ENCODE measurements at places on chromosomes 5 and 9.

DNA sequence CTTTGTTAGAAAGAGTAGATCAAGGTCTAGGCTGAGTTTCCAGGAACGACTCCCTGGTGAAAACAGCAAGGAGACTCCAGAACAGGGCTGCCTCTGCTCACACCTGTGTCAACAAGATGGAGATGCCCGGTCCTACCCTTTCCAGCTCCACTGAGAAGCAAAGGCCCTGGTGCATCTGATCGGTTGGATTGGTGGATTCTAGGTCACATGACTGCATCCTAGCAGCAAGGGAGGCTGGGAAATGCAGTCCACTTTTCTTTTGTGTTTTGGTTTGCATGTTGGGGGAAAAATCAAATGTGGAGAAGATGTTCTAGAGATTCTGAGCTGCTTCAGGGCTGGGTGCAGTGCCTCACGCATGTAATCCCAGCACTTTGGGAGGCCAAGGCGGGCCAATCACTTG is 82.0 kb upstream of the TRIO start:
- no peak for DNase-seq
- H3K4me1 ChIP-seq, result no peaks in the 10 kb centered on the region
- no peaks in the 10 kb centered on the region for H3K36me3 ChIP-seq
- H3K27me3 ChIP-seq, result no peaks in the 10 kb centered on the region

GRCh38 chr5:41447650-41448510 is 62.5 kb downstream of the PLCXD3 start:
- H3K4me3 ChIP-seq, result no peak overlapping the region

- H3K27me3 ChIP-seq, result no peaks in the 10 kb centered on the region
- no peaks in the 10 kb centered on the region for H3K4me1 ChIP-seq
- H3K27ac ChIP-seq, result no peak overlapping the region
- H3K36me3 ChIP-seq, result no peaks in the 10 kb centered on the region
- DNase-seq, result no peak
These were observed 127.1 kb downstream of the NMUR2 start for GRCh38 chr5:152277936-152278335.

- H3K27ac ChIP-seq, result no peak overlapping the region
- H3K36me3 ChIP-seq, result no peaks in the 10 kb centered on the region
- no peaks in the 10 kb centered on the region for H3K4me1 ChIP-seq
These were observed 8.4 kb upstream of the RGS3 start for GRCh38 chr9:113454914-113455761.

GRCh38 chr5:103393101-103393754 is 134.7 kb downstream of the MACIR start:
- no peaks in the 10 kb centered on the region for H3K27me3 ChIP-seq
- no peak for DNase-seq
- no peak overlapping the region for H3K4me3 ChIP-seq
- no peaks in the 10 kb centered on the region for H3K36me3 ChIP-seq
- H3K27ac ChIP-seq, result no peak overlapping the region
- no peaks in the 10 kb centered on the region for H3K4me1 ChIP-seq

GRCh38 chr5:172110260-172110815 is 77.7 kb downstream of the STK10 start:
- H3K27me3 ChIP-seq, result no peaks in the 10 kb centered on the region
- peak overlapping the region; percentile 89 for H3K27ac ChIP-seq
- H3K4me1 ChIP-seq, result peaks cover 87% of the 10 kb centered on the region
- H3K4me3 ChIP-seq, result peak overlapping the region; percentile 1
- H3K36me3 ChIP-seq, result peaks cover 35% of the 10 kb centered on the region

DNA sequence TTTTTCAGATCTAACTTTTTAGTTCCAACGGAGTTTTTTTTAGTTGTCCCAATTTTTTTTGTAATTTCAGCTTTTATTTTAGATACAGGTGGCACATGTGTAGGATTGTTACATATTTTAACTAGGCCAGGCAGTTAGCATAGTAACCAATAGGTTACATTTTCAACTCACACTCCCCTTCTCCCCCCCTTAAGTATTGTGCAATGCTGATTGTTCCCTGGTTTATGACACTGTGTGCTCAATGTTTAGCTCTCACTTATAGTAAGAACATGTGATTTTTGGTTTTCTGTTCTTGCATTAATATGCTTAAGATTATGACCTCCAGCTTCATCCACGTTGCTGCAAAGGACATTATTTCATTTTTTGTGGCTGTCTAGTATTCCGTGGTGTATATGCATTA is 503.2 kb downstream of the CDH9 start:
- no peaks in the 10 kb centered on the region for H3K36me3 ChIP-seq
- no peak overlapping the region for H3K4me3 ChIP-seq
- H3K27ac ChIP-seq, result no peak overlapping the region

DNA sequence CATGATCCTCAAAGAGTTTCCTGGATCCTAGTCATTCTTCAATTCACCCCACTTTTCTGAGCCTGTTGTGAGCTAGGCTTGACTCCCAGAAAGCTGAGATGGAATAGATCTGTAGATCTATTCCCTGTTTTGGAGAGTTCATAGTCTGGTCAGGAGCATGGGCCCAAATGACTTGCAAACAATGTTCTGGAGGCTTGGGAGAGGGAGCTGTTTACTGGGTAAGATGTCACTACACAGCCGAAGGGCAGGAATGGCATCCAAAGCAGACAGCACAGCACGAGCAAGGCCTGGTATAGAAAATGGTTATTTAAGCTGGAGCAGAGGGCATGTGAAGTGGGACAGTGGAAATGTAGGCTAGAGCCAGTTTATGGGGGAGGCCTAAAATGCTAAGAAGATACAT is 152.5 kb upstream of the ALDH1B1 start:
- no peak overlapping the region for H3K4me3 ChIP-seq
- no peaks in the 10 kb centered on the region for H3K4me1 ChIP-seq
- DNase-seq, result no peak
- H3K27me3 ChIP-seq, result no peaks in the 10 kb centered on the region
- no peak overlapping the region for H3K27ac ChIP-seq

DNA sequence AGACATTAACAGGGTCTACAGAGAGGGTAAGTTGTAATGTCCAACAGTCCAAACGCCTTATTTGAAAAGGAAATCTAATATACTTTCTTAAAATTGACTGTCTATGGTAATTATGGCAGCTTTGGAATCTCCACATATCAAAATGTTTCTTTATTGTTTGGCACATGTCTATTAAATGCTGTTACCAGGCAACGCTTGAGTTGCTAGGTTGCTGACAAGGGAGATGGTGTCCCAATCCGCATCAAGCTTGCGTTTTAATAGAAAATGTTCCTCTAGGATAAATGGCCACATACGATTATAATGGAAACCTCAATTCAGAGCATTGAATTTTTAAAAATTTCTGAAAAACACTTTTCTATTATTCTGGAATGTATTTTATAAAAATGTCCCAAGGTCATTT is 9.2 kb downstream of the ANXA1 start:
- peaks cover 85% of the 10 kb centered on the region for H3K36me3 ChIP-seq
- peaks cover 8% of the 10 kb centered on the region for H3K4me1 ChIP-seq
- H3K27me3 ChIP-seq, result no peaks in the 10 kb centered on the region
- H3K4me3 ChIP-seq, result no peak overlapping the region
- no peak for DNase-seq
- no peak overlapping the region for H3K27ac ChIP-seq

DNA sequence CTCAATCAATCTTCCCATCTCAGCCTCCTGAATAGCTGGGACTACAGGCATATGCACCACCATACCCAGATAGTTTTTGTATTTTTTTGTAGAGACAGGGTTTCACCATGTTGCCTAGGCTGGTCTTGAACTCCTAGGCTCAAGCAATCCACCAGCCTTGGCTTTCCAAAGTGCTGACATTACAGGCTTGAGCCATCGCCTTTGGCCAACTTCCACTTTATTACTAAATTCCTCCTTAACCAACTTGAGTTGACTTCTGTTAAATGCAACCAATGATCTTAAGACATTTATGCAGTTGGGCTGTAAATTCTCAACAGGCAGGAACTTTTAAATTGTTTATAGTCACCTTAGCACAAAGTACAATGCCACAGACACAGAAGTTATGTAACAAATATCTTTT is 2.8 kb downstream of the LARS1 start:
- H3K36me3 ChIP-seq, result peaks cover 10% of the 10 kb centered on the region
- no peaks in the 10 kb centered on the region for H3K27me3 ChIP-seq
- no peak for DNase-seq
- H3K4me1 ChIP-seq, result peaks cover 20% of the 10 kb centered on the region

GRCh38 chr5:154220625-154221024 is 30.1 kb downstream of the GALNT10 start:
- H3K4me1 ChIP-seq, result peaks cover 17% of the 10 kb centered on the region

GRCh38 chr5:167389537-167389936 is 901.9 kb upstream of the WWC1 start:
- H3K36me3 ChIP-seq, result no peaks in the 10 kb centered on the region
- H3K27me3 ChIP-seq, result no peaks in the 10 kb centered on the region
- no peak overlapping the region for H3K4me3 ChIP-seq
- H3K4me1 ChIP-seq, result no peaks in the 10 kb centered on the region
- no peak overlapping the region for H3K27ac ChIP-seq
- DNase-seq, result no peak

DNA sequence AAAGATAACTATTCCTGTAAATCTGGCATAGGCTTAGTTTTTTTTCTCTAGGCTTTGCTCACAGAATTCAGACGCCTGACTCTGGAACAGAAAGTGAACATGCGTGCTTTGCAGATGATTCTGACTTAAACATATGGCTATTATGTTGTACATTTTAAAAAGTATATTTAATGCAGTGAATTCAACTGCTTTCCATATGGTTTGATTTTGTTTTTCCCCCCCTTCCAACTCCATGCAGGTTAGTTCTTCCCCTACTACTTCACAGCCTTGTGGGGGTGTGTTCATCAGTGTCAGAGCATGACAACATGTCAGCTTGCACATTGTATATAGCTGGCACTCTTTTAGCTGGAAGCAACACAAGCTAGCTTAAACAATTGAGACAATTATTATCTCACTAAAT is 226.8 kb downstream of the TMEM167A start:
- no peaks in the 10 kb centered on the region for H3K36me3 ChIP-seq
- no peaks in the 10 kb centered on the region for H3K4me1 ChIP-seq
- no peak overlapping the region for H3K27ac ChIP-seq
- no peaks in the 10 kb centered on the region for H3K27me3 ChIP-seq
- no peak overlapping the region for H3K4me3 ChIP-seq

DNA sequence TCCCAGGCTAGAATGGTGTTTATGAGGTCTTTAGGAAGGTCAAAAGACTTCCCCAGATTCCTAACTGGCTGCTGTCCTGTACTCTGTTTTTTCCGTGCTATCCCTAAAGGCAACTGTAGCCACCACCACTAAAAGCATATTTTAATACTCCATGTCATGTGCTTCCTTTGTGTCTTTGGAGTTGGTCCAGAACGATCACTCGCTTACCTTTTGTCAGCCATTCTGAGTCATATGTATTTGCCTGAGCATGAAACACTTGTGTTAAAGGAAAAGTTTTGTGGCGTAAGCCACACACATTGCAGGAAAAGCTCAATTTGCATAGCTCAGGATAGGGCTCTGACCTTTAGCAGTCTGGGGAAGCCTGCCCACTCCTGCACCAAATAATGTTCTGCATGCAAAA is 299.6 kb downstream of the NTRK2 start:
- H3K36me3 ChIP-seq, result no peaks in the 10 kb centered on the region
- DNase-seq, result no peak
- no peak overlapping the region for H3K4me3 ChIP-seq

- no peak overlapping the region for H3K4me3 ChIP-seq
- no peaks in the 10 kb centered on the region for H3K36me3 ChIP-seq
- no peaks in the 10 kb centered on the region for H3K4me1 ChIP-seq
- no peak overlapping the region for H3K27ac ChIP-seq
- peak; percentile 25 for DNase-seq
These were observed 168.8 kb downstream of the PDE4D start for GRCh38 chr5:59724482-59725391.

DNA sequence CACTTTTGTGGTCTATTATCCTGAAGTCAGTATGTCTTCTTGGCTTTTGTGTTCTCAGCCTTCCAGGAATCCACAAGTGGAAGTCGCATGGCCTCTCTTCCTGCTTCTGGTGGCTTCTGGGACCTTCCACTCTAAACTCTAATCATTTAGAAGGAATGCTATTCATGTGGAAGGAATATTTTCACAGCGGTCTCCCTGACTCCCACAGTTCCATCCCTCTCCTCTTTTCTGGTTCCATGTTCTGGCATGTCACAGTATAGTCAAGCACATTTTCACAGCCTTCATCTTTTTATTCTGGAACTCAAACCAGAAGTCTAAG is 7.3 kb upstream of the RAI14 start:
- no peaks in the 10 kb centered on the region for H3K27me3 ChIP-seq
- no peak overlapping the region for H3K4me3 ChIP-seq
- DNase-seq, result no peak
- H3K36me3 ChIP-seq, result no peaks in the 10 kb centered on the region
- H3K4me1 ChIP-seq, result no peaks in the 10 kb centered on the region
- no peak overlapping the region for H3K27ac ChIP-seq

- H3K36me3 ChIP-seq, result no peaks in the 10 kb centered on the region
- no peaks in the 10 kb centered on the region for H3K4me1 ChIP-seq
- H3K4me3 ChIP-seq, result no peak overlapping the region
- no peak for DNase-seq
These were observed 356.6 kb upstream of the C9orf72 start for GRCh38 chr9:27929841-27930240.

GRCh38 chr9:117114768-117115167 is 300.1 kb downstream of the ASTN2 start:
- no peak for DNase-seq
- no peak overlapping the region for H3K4me3 ChIP-seq
- no peak overlapping the region for H3K27ac ChIP-seq
- no peaks in the 10 kb centered on the region for H3K36me3 ChIP-seq

DNA sequence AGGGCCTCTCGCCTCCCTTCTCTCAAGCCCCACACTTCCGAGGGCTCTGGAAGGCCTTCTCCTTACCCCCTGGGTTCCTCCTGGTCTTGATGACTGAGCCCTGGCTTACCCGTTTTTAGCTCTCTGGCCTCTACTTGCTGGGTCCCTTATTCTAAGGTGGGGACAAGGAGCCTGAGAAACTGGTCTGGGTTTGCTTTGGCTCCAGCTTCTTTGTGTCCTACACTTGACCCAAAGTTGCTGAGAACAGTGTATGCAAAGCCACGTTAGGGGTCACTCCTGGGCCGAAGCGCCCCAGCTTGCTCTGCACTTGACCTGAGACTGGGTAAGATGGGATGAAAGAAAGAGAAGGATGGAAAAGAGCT is 788 bp downstream of the ZNF346 start:
- no peak for DNase-seq
- no peaks in the 10 kb centered on the region for H3K36me3 ChIP-seq
- peak overlapping the region; percentile 68 for H3K27ac ChIP-seq
- H3K4me3 ChIP-seq, result peak overlapping the region; percentile 79
- no peaks in the 10 kb centered on the region for H3K27me3 ChIP-seq

GRCh38 chr5:73303148-73304079 is 130.4 kb downstream of the TMEM174 start:
- DNase-seq, result no peak
- H3K36me3 ChIP-seq, result no peaks in the 10 kb centered on the region
- H3K4me3 ChIP-seq, result no peak overlapping the region

- DNase-seq, result no peak
- no peaks in the 10 kb centered on the region for H3K4me1 ChIP-seq
- no peaks in the 10 kb centered on the region for H3K27me3 ChIP-seq
- H3K36me3 ChIP-seq, result no peaks in the 10 kb centered on the region
These were observed 2.2 kb upstream of the RGS3 start for GRCh38 chr9:113461285-113461684.
